K562 (cell line): ENCODE measurements at places on chromosomes 3 and 15. TPM values are rescaled to one million over a fixed set of nuclear protein-coding genes. Genes with fewer than 3 reads are reported as not detected.

The HACD3 gene
- total RNA-seq, result 65.9 and 71.0 TPM in 2 replicates

GRCh38 chr15:95793231-95793630, 537.3 kb upstream of the NR2F2 start:
- no peak overlapping the region for H3K4me3 ChIP-seq
- H3K27me3 ChIP-seq, result no peaks in the 10 kb centered on the region
- no peaks in the 10 kb centered on the region for H3K36me3 ChIP-seq
- no peak for DNase-seq
- H3K27ac ChIP-seq, result no peak overlapping the region
- no peaks in the 10 kb centered on the region for H3K4me1 ChIP-seq

The TNNC1 gene
- 0.47 TPM in 1 of 2 replicates, not detected in the other for total RNA-seq

GRCh38 chr3:52398670-52399081, 46.2 kb downstream of the SEMA3G start:
- peaks cover 7% of the 10 kb centered on the region for H3K27me3 ChIP-seq
- H3K4me1 ChIP-seq, result peaks cover 21% of the 10 kb centered on the region
- H3K4me3 ChIP-seq, result no peak overlapping the region
- no peak overlapping the region for H3K27ac ChIP-seq

- no peaks in the 10 kb centered on the region for H3K36me3 ChIP-seq
- no peak for DNase-seq
- H3K27ac ChIP-seq, result no peak overlapping the region
- H3K4me3 ChIP-seq, result no peak overlapping the region
These were observed 38.6 kb upstream of the SLC25A26 start for GRCh38 chr3:66182246-66182645.
